ENCODE measurements at places on chromosomes 11 and 22.
A peak's percentile ranks its signal among the peaks of the same experiment; 100 is the strongest.

DNA sequence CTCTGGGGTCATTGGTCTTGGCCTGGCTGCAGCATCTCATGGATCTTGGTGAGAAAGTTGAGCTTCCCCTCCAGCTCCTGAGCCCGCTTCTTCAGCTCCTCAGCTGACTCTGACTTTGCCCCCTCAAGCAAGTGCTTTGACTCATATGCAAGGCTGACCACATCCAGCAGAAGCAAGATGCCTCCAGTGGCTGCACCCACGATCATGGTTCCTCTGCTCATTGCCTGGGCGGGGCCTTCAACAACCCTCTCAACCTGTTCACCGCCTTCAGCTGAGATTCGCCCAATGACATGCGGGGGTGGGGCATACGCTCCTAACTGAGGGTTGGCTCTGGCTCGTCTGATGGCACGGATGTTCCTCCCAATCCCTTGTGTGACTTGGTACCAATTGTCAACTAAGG, 11.9 kb downstream of the APOL2 start:
- DNase-seq: no peak

DNA sequence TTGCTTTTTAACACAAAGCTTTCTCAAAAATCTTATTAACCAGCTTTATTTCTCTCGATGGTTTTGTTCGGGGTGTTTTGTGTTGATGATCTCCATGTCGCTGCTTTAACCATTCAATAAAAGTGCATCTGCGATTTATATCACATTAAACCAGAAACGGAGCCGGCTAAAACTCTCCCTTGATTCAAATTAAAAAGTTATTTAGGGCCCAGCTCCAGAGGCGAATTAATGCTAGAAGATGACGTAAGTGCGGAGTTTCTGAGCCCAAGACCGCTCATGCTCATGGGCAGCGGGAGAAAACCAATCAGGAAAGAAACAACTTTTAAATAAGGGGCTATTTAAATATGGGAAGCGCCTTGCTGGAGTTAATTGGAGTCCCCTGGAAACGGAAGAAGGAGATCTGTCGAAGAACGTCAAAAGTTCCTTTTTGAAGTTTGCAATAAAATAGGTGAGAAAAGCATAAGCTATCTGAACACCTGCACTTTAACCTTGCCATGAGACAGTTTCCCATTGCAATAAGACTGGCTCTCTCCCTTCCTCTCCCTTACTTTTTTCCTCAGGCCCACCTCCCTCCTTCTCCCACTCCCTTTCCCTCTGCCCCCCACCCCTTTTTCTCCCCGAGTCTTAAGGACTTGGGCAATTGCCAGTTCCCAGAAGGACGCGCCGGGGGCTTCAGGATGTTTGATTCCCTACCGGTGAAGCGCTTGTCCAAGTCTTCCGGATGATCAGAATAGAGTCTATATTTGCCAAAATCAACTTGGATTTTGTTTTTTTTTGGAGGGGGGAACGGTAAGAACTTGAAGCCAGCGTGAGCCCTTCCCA, 1.9 kb upstream of the DBX1 start:
- DNase-seq: no peak

DNA sequence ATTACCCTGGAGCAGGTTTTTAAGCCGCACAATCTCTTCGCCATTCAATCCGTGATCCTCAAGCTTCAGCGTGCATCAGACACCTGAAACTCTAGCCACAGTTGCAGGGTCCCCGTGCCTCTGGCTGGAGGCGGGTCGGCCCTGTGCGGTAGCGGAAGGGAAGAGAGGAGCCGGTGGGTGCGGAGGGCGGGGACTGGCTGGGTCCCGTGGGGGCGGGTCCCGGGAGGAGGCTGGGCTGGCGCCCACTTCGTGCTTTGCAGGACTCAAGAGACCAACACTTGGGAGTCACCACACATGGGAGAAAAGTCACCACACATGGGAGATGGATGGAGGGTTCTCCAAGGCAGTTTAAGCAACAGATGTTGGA, 772 bp downstream of the C22orf15 start:
- DNase-seq: peak; percentile 52

GRCh38 chr22:30270832-30271231, 4.2 kb upstream of the OSM start:
- no peak for DNase-seq

GRCh38 chr11:8541448-8541847, 52.6 kb downstream of the STK33 start:
- DNase-seq: no peak

GRCh38 chr11:47979378-47980087, 826 bp upstream of the PTPRJ start:
- no peak for DNase-seq

GRCh38 chr11:12029738-12030363, 21.4 kb upstream of the DKK3 start:
- no peak for DNase-seq

DNA sequence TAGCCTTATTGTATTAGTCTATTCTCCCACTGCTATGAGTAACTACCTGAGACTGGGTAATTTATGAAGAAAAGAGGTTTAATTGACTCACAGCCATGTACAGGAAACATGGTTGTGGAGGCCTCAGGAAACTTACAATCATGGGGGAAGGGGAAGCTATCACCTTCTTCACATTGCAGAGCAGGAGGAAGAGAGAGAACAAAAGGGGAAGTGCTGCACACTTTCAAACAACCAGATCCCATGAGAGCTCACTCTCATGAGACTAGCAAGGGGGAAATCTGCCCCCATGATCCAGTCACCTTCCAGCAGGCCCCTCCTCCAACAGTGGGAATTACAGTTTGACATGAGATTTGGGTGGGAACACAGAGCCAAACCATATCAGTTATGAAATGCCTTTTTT, 179.4 kb downstream of the ARHGAP42 start:
- DNase-seq: no peak

- DNase-seq: no peak
Observed at GRCh38 chr11:69981119-69981784, 96.9 kb upstream of the ANO1 start.

DNA sequence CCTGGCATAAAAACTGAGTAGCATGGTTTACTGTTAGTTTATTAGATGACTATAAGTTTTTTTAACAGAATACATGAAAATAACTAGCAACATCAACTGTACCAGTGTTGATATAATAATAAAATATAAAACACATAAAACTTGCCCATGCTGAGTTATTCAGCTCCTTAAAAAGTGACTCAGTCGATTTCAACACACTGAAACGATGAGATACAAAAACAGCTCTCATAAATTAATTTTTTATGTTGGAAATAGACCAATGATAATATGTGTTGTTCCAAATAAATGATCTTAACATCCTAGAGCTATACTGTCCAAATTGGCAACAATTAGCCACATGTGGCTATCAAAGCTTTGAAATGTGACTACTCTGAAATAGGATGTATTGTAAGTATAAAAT, 15.9 kb downstream of the PDGFD start:
- no peak for DNase-seq

DNA sequence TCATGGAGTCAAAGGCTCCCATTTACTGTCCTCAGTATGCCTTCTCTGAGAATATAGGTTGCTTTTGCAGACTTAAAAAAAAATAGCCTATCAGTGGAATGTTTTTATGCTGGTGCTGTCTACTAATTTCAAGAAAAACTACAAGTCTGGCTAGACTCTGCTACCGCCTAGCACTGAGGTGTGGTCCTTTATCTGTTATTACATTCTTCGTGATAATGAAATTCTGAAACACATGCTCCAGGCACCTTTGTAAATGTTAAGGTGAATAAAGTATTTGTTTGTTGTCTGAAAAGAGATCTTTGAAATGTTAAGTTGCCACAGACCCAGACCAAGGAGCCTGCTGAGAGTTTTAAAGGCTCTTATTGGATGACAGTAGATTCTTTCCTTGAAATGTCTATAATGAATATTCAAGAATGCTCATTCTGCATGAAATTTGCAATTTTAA, 95.3 kb downstream of the DBX1 start:
- no peak for DNase-seq

- no peak for DNase-seq
Observed at GRCh38 chr11:34566736-34567135, 53.1 kb upstream of the ELF5 start.

DNA sequence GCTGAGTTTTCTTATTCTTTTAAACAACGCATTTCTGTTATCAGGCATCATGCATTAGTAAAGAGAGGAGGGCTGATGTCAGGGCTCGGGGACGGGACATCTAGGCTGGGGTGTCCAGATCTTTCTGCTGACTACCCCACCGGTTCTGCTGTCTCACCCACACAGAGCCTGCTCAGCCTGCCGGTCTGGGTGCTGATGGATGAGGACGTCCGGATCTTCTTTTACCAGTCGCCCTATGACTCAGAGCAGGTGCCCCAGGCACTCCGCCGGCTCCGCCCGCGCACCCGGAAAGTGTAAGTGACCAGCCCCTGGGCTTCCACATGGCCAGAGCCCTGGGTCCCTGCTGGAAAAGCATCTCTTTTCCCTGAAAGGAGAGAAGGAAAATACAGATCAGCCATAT, 9.4 kb downstream of the NCF4 start:
- no peak for DNase-seq

DNA sequence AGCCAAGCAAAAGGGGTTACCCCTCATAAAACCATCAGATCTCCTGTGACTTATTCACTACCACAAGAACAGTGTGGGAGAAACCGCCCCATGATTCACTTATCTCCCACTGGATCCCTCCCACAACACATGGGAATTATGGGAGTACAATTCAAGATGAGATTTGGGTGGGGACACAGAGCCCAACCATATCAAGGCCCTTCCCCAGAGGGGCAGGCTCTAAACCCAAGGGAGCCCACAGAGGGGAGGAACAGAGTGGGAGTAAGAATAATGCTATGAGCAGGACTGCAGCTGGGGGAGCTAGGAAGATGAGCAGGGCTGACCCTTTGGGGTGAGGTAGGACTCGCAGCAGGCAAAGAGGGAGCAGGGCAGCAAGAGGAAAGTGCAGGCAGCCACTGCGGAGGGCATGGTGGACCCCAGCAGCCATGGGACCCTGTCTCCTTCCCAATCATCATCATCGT, 59.3 kb downstream of the CD82 start:
- peak; percentile 9 for DNase-seq

All from GM10248 (cell line).